ENCODE measurements at places on chromosomes 6 and 20.

DNA sequence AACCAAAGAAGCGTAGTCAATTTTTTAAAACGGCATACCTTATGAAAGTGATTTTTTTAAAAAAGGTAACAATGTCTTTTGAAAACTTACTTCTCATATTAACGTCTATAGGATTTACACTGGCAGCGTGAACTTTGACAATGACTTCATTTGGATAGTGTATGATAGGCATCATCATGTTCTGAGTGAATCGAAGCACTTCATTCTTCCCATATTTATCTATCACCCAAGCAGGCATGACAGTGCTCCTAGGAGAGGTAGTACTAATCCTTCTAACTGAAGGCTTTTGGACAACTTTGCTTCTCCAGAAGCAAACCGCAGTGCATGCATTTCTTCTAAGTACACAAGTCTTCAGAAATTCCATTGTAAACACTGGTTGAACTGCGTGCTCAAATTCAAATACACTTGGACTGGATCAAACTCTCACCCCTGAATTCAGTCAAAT, 618 bp downstream of the RTN4IP1 start:
- no peak for DNase-seq

GRCh38 chr6:16758163-16758975, 2.9 kb downstream of the ATXN1 start:
- DNase-seq, result no peak

GRCh38 chr6:145012039-145012662, 723.2 kb downstream of the EPM2A start:
- no peak for DNase-seq

- DNase-seq, result no peak
Observed at GRCh38 chr20:62675877-62676260, 32.8 kb upstream of the NTSR1 start.

- no peak for DNase-seq
Observed at GRCh38 chr20:60977901-60978300, 274.2 kb upstream of the CDH4 start.

- no peak for DNase-seq
Observed at GRCh38 chr6:35036059-35036827, 104.9 kb downstream of the TCP11 start.

DNA sequence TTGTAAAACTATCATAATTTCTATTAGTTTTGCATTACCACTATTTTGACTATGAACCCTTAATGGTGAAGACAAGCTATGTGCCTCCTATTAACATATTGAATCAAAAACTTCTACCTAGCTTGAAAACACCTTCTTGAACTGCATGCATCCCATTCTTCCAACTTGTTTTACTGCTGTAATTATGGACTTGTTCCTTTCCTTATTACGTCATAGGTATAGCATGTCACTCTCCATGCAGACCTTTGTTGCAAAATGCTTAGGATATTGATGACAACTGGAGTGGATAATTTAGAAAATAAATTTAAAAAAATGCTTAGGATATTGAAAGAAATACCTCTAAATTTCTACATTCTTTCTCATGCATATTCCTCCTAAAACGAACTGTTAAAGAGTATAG, 219.3 kb downstream of the KCNQ5 start:
- DNase-seq, result no peak

- no peak for DNase-seq
Observed at GRCh38 chr20:18832546-18833200, 19.1 kb downstream of the SCP2D1 start.

- no peak for DNase-seq
Observed at GRCh38 chr20:62211216-62211615, 8.9 kb downstream of the HRH3 start.

GRCh38 chr6:12081771-12082170, 69.7 kb downstream of the HIVEP1 start:
- no peak for DNase-seq

GRCh38 chr6:89643406-89643805, 4.9 kb upstream of the LYRM2 start:
- DNase-seq, result no peak

DNA sequence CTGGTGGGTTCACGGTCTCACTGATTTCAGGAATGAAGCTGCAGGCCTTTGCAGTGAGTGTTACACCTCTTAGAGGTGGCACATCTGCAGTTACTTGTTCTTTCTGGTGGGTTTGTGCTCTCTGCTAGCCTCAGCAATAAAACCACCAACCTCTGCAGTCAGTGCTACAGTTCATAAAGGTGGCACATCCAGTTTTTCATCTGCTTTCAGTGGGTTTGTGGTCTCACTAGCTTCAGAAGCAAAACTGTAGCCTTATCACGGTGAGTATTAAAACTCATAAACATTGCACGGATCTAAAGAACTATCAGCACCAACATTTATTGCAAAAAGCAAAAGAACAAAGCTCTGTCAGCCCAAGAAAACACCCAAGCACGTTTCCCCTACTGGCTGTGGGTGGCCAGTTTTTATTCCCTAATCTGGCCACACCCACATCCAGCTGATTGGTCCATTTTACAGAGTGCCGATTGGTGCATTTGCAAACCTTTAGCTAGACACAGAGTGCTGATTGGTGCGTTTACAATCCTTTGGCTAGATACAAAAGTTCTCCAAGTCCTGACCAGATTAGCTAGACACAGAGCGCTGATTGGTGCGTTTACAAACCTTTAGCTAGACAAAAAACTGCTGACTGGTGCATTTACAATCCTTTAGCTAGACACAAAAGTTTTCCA, 3.4 kb upstream of the TMEM14C start:
- peak; percentile 58 for DNase-seq

GRCh38 chr20:55649254-55649653, 356.1 kb downstream of the CBLN4 start:
- no peak for DNase-seq

GRCh38 chr20:19742974-19743639, 15.0 kb upstream of the RIN2 start:
- DNase-seq, result no peak

DNA sequence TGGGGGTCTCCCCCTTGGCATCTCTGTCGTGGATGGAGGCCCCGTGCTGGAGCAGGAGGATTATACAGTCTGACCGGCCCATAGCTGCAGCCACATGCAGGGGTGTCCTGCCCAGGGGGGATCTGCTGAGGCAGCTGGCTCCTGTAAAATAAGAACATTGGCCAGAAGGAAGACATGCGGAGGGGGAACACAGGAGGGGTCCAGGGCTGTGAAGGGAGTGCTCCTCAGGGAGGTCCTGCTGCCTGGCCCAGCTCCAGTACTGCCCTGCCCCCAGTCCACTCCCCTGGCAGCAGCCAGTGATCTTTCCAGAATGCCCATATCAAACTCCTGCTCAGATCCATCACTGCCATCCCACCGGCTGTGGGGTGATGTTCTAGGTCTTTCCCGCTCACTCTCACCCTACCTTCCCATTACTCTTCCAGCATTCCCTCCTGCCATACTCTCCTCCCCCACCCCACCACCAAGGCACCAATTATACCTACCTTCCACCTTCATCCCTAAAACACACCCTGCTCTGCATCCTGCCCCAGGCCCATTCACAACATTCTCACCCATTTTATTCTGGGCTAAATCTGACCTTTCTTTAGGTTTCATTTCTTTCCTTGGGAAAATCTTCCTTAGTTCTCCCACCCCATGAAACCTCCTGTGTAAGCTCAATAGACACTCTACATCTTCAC, 9.7 kb downstream of the ANKRD60 start:
- DNase-seq, result no peak

DNA sequence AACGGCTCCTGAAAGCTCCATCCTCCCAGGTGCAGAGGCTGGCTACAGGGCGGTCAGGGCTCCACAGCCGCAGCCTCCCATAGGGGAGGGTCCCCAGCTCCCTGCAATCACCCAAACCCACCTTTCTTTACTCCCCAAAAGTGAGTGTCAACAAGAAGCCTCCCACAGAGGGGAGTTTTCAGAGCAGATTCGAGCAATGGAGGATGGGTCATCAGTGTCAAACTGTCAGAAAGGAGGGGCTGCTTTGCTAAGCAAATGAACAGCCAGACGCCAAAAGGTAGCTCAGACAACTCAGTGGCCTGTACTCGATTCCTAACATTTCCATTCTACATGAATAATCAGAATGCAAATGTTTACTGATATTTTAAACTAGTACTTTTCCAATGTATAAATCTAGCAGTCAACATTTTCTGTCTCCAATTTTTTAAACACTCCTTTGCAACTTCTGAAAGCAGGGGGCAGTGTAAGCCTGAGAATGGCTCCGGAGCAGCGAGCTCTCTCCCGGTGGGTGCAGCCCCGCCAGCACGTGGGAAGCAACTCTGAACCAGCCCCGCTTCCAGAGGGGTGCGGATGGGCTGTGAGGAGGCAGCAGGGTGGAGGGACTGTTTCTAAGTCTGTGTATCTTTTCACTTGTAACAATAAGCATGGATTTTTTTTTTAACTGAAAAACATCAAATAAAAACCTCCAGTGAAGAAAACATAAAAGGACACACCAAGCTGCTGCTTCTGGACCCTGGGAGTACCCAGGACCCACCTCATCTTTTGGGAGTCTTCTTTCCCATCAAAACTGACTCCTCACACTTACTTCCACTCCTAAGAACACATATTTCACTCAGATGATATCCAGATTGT, 54.9 kb downstream of the TAF4 start:
- DNase-seq, result peak; percentile 70

GRCh38 chr6:25332655-25333071, 53.5 kb downstream of the CARMIL1 start:
- no peak for DNase-seq
